Natural killer cell (primary cell): ENCODE measurements at places on chromosomes 7 and 10.
A peak's percentile ranks its signal among the peaks of the same experiment; 100 is the strongest.

DNA sequence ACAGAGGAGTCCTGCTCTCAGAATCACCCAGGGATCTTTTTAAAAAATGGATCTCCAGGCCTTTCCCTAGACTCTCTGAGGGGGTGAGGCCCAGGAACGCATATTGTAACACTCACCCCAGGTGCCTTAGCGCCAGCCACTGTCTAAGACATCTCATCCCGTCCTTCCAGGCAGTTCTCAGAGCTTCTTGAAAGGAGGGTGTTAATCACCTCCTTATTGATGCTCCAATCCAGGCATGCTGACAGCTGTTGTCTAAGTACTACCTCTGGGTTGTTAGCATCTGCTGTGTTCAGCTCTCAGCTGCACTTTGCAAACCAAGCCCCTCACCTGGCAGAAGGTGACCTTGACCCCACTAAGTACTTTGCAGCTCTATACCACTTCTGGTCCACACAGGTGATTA lies 36.0 kb downstream of the KIAA1549 start:
- no peak for DNase-seq

DNA sequence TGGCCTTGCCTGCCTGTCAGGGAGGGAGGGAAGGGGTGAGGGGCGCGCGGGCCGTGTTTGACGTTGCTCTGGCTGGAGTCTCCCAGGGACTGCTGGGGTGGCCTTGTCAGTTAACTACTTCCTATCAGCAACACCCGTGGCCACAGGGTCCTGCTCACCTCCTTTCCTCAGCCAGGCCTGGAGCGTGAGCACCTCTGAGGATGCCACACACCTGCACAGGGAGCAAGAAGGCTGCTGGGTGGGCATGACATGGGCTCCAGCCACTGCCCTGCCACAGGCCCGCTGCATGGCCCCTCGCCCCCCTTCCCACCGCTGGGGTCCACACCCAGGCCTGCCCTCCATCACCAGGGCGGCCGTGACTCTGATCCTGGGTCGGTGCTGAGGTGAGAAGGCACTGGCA lies 212.4 kb downstream of the ELFN1 start:
- DNase-seq = no peak

- DNase-seq = no peak
These were observed 12.7 kb upstream of the CACUL1 start for GRCh38 chr10:118767297-118768040.

- no peak for DNase-seq
These were observed 138.1 kb upstream of the BET1 start for GRCh38 chr7:94142281-94142680.

DNA sequence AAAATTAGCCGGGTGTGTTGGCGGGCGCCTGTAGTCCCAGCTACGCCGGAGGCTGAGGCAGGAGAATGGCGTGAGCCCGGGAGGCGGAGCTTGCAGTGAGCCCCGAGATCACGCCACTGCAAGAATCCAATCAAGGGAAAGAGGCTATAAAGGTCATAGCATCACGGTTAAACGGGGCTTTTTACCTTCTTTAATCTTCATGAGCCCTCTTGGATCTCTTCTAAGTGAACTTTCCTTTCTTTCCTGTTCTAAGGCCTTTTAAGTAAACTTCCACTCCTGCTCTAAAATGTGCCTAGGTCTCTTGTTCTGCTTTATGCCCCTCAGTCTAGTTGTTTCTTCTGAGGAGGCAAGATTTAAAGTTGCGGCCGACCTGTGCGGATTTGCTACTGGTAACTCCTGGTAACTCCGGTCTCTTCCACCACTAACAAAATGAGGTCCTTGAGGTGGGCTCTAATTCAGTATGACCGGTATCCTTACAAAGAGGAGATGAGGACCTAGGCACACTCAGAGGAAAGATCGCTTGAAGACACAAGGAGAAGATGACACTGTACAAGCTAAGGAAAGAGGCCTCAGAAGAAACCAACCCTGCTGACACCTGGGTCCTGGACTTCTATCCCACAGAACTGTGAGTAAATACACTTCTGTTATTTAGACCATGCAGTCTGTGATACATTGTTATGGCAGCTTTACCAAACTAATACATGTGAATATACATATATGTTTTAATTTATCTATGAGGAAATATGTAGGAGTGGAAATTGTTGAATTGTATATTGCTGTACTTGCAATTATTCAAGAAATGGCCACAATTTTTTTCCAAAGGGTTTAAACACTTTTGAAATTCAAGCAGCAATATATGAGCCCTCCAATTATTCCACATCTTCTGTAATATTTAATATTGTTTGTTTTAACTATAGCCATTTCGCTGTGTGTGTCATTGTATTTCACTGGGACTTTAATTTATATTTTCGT lies 331.5 kb upstream of the CNTNAP2 start:
- no peak for DNase-seq

GRCh38 chr7:26508481-26508880 lies 216.8 kb downstream of the SNX10 start:
- DNase-seq = no peak

GRCh38 chr7:139259142-139259541 lies 28.1 kb downstream of the UBN2 start:
- no peak for DNase-seq

- DNase-seq = no peak
These were observed 19.3 kb downstream of the PON1 start for GRCh38 chr7:95304990-95305389.

- no peak for DNase-seq
These were observed 311.9 kb upstream of the GNAI1 start for GRCh38 chr7:79822620-79823240.

DNA sequence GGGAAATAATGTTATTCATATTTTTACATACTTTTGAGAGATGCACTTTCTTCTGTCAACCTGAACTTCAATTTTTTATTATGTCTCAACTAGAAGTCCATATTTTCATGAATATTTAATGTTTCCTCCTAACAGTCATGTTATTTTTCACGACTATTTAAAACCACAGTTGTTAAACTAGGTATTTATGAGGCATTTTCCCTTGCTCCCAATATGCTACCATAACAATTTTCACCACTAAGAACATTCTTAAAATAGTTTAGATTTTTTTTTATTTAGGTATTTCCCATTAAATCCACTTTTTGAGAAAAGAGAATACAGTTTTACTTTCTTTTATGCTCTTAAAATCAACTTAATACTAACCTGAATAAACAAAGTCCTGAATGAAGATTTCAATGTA lies 89.4 kb downstream of the JAZF1 start:
- DNase-seq = no peak

DNA sequence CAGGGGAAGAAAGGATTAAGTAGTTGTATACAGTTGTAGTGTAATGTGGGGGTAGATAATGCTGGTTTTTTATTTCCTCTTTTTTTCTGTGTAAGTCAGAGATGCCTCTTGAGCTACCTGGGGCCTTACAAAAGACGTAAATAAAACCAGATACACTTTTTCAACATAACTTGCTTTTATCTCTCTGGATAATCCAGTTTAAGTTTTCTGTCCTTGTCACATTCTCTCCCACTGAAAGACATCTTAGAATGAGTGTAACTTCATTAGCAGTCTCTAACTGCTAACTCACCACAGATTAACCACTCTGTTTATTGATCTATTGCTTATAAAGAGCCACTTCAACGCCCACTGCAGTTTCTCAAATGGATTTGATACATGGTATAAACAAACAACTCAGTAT lies 64.1 kb upstream of the LRRN3 start:
- DNase-seq = no peak

- no peak for DNase-seq
These were observed 318.5 kb downstream of the GPR158 start for GRCh38 chr10:25493122-25493893.

GRCh38 chr10:102457591-102458150 lies 6.3 kb upstream of the C10orf95 start:
- no peak for DNase-seq

- DNase-seq = no peak
These were observed 69.9 kb upstream of the SH2B2 start for GRCh38 chr7:102216573-102217314.

DNA sequence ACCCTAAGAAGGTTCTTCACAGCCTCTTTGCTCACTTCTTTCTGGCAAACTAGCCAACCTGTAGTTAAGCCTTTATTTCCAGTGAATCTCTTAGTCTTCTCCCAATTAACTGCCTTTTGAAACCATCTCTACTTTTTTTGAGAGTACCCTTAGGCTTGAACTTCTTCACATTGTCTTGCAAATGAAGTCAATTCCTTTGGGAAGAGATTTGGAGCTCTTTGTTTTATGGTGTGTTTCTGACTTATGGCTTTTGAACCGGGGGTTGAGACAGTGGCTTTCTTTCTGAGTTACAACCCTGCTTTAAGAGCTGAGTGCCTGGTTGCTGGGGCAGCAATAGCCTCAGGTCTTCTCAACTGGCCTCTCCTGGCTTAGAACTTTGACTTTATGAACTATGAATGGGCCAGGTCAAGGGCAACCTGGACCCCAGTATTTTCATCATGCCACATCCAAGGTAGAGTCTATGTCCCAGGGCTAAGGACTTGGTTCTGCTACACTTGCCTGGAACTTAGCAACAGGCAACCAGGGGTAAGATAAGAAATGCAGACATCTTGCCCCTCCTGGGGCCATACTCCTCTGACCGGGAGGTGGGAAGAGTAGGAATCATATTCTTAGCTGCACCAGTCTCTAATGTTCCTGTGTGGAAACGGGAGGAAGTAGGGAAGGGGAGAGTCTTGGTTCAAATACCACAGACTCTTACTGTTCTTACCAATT lies 53.0 kb downstream of the SP4 start:
- DNase-seq = no peak

GRCh38 chr10:58341422-58341821 lies 6.6 kb downstream of the UBE2D1 start:
- DNase-seq = no peak

DNA sequence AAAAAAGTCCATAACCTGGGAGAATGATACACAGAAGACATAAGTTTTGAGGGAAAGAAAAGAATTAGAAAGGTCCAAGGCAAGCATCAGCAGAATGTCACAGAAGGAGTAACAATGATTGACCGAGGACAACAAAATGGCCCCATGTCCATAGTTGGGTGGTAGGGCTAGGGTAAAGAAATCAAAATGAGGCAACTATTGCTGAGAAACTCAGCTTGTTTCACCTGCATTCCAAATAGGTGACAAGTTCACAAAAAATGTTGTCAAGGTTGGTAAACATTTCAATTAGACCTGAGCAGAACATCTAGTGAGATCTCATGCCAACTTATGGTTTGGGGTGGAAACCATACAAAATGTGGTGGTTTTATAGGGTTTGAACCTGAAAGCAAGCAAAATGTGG lies 22.8 kb upstream of the DLX6 start:
- no peak for DNase-seq

- DNase-seq = no peak
These were observed 115.0 kb upstream of the HGF start for GRCh38 chr7:81884817-81885216.

DNA sequence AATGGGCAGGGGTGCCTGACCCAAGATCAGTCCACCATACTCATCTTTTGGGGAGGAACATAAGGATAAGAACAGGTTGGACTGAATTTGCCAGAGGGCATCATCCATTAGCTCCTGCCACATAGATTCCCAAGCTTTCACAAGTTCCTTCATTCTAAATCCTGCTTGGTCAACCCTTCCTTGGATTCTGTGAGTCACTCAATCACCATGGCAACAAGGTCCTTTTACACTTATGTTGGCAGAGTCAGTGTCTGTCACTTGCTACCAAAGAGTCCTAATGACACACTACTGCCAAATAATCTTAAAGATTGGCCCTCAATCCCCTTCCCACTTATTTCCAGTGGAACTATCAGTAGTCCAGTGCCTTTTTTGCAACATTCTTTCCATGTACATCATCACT lies 5.0 kb upstream of the LGI1 start:
- DNase-seq = no peak

DNA sequence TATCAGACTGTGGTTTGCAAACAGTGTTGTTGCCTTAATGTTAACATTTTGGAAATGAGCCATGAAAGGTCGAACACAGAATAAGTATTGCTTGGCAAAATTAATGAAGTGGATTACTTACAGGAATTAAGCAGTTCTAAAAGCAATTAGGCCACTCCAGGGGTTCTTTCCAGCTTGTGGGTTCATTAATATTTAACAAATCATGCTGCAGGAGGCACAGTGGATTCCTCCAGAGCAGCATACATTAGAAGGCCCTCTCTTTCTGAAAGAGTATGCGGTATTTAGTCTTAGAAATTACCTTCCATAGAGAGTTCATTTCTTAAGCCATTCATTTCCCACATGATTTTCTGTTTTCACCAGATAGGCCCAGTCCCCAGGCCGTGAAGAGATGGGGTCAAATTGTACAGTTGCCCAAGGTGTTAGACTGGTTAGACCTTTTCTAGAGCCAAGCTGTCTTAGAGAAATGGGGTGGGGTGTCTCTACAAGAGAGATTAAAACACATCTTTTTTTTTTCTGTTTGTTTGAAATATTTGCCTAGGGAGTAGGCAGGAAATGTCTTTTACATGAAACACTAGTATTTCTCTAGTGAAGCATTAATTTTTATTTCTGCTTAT lies 40.0 kb upstream of the AGR3 start:
- DNase-seq = no peak

DNA sequence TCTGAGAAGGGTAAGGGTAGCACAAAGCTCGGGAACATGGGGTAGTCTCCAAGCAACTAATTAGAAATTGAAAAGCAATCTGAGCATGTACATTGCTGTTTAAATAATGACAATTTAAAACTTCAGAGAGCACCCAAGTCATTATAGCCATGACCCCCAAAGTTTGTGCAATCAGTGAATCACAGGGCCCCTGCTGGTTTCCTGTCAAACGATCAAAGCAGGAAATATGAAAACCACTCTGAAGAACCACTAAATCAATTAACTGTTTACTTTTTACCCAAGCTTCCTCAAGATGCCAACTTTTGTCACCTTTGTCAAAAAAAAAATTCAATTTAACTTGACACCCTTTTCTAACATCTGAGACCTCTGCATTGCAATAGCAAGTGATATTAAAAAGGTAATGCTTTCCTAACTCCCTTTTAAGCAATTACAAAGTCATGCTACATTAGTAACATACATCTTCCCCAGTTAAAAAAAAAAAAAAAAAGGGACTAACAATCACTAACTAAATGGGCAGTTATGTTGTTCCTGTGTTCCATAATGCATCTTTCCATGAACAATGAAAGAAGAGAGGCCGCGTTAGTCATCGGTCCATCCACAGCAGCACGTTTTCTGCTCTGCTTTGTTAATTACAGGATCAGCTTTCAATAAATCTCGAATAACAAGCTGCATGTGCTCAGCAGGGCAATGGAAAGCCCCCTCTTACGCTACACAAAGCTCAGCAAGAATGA lies 80.6 kb downstream of the ETV1 start:
- peak; percentile 41 for DNase-seq
